ENCODE measurements at places on chromosomes 3 and 15.
A peak's percentile ranks its signal among the peaks of the same experiment; 100 is the strongest.

- no peak for DNase-seq
Observed at GRCh38 chr15:53569751-53570480, 189.5 kb downstream of the WDR72 start.

GRCh38 chr3:147507638-147508286 lies 98.6 kb downstream of the ZIC1 start:
- DNase-seq: peak; percentile 17

DNA sequence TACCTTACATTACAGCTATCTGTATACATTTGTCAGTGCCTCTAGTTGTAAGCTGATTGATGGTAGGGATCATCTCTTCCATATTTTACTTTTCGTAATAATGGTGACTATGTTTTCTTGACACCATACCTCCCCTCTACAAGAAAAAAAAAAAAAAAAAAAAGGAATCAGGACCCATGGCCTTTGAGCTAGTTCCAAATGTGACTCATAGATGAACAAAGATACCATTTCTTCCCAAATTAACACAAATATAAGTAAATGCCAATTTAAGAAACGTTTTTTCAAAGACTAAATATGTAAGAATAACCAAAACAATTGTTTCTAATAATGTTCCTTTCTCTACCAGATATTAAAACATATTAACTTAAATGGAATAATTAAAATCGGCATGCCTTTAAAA lies 23.1 kb downstream of the UBE3A start:
- no peak for DNase-seq

GRCh38 chr15:71548401-71548807 lies 261.9 kb upstream of the NR2E3 start:
- no peak for DNase-seq

- no peak for DNase-seq
Observed at GRCh38 chr3:11588755-11589154, 55.0 kb downstream of the VGLL4 start.

DNA sequence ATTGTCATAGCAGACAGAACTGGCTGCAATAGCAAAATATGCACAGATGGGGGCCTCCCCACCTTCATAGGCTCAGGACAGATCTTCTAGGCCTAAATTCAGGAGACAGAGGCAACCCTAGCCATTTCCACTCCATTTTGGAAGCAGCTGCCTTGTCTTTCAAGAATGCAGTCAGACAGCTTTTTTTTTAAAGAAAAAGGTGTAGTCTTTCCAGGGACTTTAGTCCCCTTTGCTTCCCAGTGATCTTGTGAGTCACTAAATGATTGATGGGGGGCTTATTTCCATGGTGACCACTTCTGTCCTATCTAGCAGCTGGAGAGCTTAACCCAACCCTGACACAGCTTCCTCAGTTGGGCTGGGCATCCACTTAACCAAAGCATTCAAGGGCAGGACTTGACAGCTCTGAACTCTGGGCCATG lies 165.9 kb downstream of the TPRG1 start:
- DNase-seq: no peak

GRCh38 chr15:64138331-64138941 lies 13.1 kb upstream of the SNX22 start:
- DNase-seq: no peak

DNA sequence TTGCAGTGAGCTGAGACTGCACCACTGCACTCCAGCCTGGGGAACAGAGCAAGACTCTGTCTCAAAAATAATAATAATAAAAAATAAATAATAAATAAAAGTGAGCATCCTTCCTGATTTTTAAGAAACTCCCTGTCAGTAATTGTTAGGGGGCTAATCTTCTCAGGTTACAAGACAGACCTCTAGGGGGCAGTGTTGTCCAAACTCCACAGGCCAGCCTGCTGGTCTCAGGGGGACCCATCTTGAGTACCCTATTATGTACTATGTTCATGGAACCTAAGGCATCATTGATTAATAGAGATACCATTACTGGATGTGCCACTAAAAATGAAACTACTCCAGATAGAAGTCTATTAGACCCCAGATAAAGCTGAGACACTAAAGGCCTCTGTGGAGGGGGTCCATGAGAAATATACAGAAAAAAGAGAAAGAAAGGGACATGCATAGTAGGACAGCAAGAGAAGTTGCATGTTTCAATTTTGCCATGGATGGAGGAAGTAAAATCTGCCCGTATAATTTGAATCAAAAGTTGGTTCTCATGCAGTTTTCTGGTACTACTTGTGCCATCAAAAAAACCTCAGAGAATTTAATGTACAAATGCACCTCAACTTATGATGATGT lies 85.5 kb upstream of the CDV3 start:
- DNase-seq: no peak

DNA sequence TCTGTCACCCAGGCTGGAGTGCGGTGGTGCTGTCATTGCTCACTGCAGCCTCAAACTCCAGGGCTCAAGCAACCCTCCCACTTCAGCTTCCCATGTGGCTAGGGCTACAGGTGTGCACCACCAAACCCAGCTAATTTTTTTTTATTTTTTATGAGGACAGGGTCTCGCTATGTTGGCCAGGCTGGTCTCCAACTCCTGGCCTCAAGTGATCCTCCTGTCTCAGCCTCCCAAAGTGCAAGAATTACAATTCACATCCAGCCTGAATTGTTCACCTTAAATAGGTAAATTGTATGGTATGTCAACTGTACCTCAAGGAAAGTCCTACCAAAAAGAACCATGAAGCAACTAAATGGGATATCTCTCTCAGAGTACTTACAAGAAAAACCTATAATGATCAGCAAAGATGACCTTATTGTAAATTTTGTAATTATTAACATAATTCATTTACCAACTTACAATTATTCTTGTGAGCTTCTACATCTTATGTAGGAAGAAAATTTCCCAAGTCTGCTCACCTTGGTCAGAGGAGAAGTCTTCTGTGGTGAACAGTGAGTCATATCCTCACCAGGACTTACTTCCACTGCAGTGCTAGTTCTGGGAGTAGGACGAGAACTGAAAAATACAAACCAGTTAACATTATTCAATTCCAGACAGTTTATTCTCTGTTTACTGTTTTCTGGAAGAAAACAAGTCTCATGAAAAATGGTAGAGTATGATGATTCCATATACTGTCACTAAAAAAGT lies 54.4 kb downstream of the ULK4 start:
- DNase-seq: no peak

DNA sequence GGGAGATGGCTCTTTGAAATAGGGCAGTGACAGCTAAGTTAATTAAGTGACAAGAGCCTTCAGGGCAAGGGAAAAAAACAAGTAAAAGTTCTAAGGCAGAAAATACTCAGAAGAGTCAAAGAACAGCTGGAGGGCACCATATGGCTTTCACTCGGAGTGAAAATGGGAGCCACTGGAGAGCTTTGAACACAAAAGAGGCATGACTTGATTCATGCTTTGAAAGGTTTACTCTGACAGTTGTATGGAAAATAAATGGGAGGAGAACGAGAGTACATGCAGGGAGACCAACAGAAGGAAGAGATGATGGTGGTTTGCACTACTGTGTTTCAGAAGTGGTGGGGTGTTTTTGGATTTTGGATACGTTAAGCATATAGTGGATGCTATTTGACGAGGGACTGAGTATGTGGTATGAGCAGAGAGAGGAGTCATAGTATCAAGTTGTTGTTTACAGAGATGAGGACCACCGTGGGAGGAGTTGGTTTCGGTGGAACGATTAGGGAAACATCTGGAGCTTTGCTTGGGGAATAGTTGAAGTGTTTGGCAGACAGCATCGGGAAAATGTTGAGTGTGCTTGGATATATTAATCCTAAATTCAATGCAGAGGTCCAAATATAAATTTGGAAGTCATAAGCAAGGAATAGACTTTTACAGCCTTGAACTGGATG lies 411.5 kb downstream of the GABRG3 start:
- DNase-seq: no peak

DNA sequence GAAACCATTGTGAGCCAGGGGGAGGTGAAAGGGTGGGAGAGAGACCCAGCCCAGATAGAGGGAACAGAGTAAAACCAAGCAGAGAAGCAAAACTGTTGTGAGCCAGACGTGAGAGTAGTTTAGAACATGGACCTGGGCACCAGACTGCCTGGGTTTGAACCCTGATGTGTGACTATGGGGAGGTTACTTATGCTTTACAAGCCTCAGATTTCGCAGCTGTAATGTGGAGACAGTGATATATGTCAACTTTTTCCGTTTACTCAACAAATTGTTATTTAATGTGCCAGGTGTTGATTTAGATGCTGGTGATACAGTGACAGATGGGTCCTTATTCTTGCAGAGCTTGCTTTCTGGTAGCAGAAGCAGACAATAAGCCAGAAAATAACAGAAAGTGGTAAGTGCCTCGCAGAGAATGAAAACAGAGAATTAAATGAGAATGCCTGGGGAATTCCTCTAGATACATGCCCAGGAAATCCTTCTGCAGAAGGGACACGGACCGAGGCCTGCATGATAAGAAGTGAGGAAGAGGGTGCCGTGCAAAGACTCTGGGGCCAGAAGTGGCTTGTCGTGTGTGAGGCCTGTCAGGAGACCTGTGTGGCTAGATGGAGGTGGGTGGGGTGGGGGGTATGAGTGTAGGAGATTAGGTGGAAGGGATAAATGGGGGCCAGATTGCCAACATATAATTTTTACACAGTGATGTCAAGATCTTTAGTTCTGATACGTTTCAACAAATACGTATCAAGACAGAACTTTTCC lies 15.0 kb downstream of the KAT2B start:
- no peak for DNase-seq

DNA sequence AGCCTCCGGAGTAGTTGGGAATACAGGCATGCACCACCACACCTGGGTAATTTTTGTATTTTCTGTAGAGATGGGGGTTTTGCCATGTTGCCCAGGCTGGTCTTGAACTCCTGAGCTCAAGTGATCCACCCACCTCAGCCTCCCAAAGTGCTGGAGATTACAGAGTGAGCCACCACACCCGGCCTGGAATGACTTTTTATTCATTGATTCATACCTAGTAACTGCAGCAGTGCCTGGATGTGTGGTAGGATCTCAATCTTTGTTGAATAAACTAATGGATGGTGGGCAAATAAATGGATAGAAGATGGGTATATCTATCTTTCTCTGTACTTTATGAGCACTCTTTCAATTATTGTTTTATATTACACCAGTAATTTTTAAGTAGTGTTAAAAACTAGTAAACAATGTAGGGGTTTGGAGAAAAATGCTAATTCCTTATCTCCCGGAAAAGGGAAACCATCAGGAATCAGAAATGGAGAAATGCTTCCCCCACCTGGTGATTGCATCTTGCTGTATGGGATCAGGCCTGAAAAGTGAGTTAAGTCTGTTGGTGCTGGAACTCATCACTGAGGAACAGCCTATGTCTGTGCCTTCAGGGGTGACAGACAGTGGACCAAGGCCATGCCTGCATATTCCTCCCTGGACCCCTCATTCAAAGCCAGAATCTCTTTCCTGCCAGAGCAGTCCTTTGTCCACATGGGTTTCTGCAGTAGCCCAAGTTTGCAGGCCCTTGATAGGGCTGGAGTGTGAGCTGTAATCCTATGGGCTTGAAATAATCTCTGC lies 161.0 kb upstream of the CTDSPL start:
- no peak for DNase-seq
